Dorsolateral prefrontal cortex (tissue), 122 donors: ENCODE measurements at places on chromosomes 7 and 10.

GRCh38 chr10:116796910-116797513 is 52.3 kb upstream of the ENO4 start:
- DNase-seq: peak; percentile 81

DNA sequence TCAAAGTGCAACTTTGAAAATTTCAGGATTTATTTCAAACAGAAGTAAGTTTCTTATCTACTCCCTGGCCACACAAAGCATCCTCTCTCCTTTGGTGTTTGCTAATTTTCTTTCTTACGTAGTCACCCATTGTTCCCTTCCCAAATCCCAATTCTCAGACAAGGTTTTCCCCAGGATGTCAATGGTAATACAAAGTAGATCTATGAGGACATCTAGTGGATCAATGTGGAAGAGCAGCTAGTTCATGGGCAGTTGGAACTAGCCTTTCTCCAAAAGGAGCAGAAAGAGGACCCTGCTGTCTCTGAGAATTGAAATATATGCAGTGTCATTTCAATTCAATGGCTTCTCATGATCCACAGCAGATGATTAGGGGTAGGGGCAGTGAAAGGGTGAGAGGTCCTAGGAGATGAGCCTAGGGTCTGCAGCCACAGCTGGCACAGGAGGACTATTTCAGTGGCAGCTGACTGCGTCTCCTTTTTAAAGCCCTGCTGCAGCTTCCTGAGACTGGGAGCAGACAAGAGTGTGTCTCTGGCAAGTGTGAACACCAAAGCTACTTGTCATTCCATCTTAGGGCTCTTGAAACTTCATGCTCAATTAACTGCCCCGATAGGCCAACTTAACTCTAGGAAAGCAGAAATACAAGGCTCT is 632.6 kb downstream of the KCNMA1 start:
- DNase-seq: peak; percentile 10

DNA sequence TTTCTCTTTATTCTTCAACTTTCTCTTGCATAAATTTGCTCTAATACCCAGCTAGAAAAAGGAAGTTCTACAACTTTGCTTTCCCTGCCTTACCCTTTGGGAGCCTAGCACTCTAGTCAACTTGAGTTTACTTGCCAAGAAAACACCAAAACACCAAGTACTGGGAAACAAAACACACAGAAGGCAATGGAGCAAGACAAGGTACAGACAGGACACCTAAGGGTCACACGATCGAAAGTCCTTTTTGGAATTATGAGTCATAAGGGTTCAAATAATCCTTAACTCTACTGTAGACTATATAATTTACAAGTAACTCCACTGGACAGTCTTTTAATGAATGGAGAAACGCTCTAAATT is 42.6 kb upstream of the ANAPC16 start:
- no peak for DNase-seq

- no peak for DNase-seq
Observed at GRCh38 chr10:43071865-43072650, 4.8 kb upstream of the RET start.

DNA sequence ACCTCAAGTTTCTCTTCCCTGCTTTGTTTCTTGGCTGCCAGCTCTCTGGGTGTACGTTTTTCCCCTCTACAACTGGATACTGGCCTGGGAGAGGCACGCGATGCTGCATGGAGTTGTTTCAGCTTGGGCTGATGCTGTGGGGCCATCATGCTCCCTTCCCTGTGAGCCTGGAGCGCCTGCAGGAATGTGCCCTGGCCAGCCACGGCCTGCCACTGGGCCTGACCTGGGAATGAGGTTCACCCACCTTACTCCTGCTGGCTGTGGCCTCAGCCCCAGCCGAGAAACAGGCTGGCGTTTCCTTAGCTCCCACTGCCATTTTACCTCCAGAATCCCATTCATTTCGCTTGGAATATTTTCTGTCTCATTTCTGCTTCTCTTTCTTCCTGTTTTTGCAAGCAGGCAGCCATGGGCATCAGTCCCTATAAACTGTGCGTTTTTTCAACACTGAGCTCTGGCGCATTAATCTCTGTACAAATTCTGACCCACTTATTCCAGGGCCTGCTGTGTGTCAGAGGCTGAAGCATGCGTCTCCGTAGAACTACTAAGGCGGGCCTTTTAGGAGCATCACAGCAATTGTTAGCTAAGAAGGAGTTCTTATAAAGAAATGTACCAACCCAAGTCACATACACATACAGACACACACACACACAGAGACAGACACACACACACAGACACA is 57.9 kb downstream of the GATA3 start:
- no peak for DNase-seq

DNA sequence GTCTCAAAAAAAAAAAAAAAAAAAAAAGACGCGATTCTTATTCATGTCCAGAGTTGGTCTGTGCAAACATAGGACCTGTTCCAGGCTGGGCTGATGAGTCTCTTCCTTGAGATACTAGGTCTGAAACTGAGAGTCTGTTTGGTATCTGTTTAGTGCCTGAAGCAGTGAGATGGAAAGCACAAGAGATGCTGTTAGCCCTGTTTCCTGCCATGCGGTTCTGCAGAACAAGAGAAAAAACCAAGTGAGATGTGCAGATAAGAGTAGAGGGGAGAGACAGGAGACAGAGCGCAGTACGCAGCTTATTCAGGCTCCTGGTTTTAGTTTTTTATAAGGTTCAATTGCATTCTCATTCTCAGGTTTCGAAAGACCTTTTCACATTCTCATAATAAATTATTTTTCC is 85.8 kb upstream of the PRKCQ start:
- DNase-seq: no peak

DNA sequence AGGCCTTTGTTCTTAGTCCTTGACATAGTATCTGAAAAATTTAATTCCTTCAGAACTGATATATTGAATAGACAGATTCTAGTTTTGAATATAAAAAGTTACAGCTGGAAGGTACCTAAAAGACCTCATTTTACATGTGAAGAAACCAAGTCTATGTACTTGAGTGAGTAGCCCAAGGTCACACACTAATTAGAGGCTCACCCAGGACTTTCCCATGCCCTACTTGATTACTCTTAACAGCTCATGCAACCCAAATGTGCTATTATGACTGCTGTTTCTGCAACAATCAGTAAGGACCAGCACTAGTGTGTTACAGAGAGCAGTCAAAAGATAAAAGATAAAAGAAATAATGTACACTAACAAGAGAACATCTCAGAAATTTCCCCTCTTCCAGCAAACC is 40.7 kb upstream of the BET1 start:
- DNase-seq: no peak

DNA sequence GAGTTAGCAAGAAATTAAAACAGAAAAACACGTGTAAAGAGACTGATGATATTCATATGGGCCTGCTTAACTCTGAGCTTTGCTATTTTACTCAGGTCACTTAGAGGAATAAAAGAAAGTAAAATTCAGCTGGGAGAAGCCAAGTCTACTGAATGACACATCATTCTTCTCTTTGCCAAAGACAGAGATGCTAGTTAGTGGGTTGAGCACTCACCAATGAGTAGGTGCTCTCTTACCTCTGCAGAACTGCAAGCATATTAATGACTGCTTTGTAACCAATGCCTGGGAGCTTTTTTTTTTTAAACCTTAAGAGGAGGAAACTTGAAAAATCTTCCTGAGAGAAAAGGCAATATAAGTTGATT is 44.8 kb upstream of the BAMBI start:
- DNase-seq: no peak

GRCh38 chr7:134831862-134832261 is 52.4 kb downstream of the CALD1 start:
- peak; percentile 4 for DNase-seq

DNA sequence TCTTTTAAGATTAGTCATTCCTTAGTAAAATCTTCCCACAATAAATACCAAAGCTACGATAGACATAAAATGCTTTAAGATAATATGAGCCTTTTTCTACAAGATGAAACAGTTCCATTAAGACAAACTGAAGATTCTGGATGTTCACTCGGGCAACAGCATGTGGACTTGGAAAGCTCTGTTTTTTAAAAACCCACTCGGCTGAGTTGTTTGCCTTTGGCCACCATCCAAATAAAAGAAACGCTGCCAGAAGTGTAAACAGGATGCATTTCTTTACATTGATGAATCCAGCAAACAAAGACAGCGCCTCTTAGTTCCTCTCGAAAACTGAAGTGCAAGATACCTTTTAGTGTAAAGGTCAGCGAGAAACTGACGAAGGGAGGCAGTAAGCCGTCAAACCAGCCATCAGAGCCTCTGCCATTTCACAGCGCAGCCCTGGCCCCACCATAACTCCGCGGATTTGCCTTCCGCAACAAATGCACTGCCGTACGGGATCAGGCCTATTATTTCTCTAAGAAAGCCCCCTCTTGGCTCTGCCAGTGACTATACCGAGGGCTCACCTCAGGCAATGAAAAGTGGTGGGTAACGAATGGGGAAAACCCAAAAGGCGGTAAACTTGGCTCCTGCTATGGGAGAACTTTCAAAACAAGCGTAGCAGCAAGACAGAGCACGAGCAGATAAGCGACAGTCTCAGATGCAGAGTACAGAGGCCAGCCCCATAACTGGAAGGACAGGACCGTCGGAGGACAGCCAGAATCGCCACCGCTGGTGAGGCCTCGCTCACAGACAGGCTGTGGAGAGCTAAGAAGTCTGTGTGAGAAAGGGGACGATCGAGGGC is 41.4 kb downstream of the GNA12 start:
- DNase-seq: no peak
